DND-41 (cell line): ENCODE measurements at places on chromosomes 3 and 15.
A peak's percentile ranks its signal among the peaks of the same experiment; 100 is the strongest.

- peaks cover 10% of the 10 kb centered on the region for H3K4me1 ChIP-seq
- no peak overlapping the region for H3K27ac ChIP-seq
- no peak overlapping the region for H3K4me3 ChIP-seq
- H3K36me3 ChIP-seq, result no peaks in the 10 kb centered on the region
- peak; percentile 46 for DNase-seq
Measured at GRCh38 chr15:97684249-97684648, 276.3 kb upstream of the ARRDC4 start.

DNA sequence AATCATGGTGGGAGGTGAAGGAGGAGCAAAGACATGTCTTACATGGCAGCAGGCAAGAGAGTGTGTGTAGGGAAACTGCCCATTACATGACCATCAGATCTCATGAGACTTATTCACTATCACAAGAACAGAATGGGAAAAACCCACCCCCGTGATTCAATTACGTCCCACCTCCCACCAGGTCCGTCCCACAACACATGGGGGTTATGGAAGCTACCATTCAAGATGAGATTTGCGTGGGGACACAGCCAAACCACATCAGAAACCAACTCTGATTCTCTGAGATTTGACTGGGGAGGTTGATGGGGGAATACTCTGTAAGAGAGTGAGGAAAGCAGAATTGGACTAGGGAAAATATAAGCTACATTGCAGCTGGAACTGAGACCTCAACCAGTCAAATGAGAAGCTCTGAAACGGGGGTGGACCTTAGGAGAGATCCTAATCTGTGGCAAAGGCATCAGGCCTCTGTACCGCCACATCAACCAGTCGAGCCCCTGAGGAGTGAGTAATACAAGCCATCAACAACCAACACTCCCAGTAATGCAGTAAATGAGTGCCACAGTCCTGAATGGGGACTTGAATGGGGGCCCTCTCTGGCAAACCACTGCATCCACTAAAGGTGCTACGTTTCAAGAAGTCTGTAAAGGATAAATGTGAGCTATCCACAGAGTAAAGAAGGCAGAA, 207.9 kb upstream of the GADL1 start:
- no peak overlapping the region for H3K4me3 ChIP-seq
- no peaks in the 10 kb centered on the region for H3K36me3 ChIP-seq
- no peaks in the 10 kb centered on the region for H3K27me3 ChIP-seq
- no peak for DNase-seq
- peaks cover 11% of the 10 kb centered on the region for H3K4me1 ChIP-seq

- no peaks in the 10 kb centered on the region for H3K27me3 ChIP-seq
- H3K27ac ChIP-seq, result no peak overlapping the region
- H3K4me1 ChIP-seq, result no peaks in the 10 kb centered on the region
- H3K36me3 ChIP-seq, result no peaks in the 10 kb centered on the region
- no peak for DNase-seq
Measured at GRCh38 chr15:50064673-50065072, 54.4 kb downstream of the ATP8B4 start.

DNA sequence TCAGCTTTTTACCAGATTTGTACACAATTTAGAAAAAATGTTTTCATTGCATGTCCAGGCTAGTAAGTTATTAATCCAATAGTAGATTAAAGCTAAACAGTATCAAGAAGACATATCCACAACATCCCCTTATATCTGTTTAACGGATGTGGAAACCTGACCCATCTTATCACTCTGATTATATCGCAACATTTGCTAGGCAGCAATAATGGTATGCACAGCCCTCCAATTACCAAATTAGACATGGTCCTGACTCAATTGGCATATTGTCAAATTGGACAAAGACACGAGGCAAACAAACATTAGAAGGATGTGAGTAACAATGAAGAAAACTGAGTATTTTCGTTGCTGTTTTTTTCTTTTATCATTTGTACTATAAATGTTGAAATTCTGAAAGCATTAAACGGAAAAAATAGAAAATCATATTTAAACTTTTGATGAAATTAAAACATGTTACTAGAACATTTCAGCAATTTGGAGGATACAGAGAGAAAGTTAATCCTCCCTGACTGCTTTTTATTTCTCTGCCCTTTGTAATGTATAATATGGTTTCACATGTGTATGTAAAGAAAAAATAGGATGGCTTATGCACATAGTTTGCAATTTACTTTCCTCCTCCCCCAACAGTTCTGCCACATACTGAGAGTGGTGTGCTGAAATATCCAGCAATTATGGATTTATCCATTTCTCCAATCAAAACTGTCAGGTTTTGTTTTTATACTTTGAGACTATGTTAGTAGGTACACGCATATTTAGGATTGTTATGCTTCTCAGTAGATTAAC, 633.7 kb downstream of the ZIC1 start:
- no peaks in the 10 kb centered on the region for H3K27me3 ChIP-seq
- DNase-seq, result no peak
- no peaks in the 10 kb centered on the region for H3K36me3 ChIP-seq
- no peaks in the 10 kb centered on the region for H3K4me1 ChIP-seq
- H3K27ac ChIP-seq, result no peak overlapping the region

- no peaks in the 10 kb centered on the region for H3K27me3 ChIP-seq
- H3K27ac ChIP-seq, result no peak overlapping the region
- H3K36me3 ChIP-seq, result peaks cover 70% of the 10 kb centered on the region
- no peaks in the 10 kb centered on the region for H3K4me1 ChIP-seq
Measured at GRCh38 chr3:197511130-197511529, 44.6 kb downstream of the BDH1 start.

GRCh38 chr3:179036226-179036625, 35.4 kb downstream of the ZMAT3 start:
- no peaks in the 10 kb centered on the region; the same call in 1 of the 2 replicates for H3K36me3 ChIP-seq
- DNase-seq, result no peak
- no peaks in the 10 kb centered on the region for H3K27me3 ChIP-seq
- peaks cover 28% of the 10 kb centered on the region for H3K4me1 ChIP-seq
- no peak overlapping the region for H3K4me3 ChIP-seq
